ENCODE measurements at places on chromosomes 5 and 9.

- DNase-seq, result no peak
Measured at GRCh38 chr5:137498301-137498735, 808 bp downstream of the SPOCK1 start.

DNA sequence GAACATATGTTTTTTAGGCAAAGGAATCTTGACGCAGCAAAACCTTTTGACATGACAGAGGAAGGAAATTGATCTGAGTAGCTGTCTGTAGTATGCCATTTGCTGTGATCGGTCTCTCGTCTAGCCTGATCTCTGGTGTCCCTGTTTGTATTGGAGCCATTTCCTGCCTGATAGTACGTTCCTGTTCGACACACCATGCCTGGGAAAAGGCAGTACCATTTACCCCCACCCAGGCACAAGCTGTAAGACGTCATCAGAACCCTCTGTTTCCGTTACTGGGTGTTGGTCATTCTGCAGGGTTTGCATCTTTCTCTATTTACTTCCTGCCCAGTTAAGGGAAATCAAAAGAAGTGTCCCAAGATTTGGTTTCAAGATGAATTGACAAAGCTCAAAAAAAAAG is 129.7 kb downstream of the CEMIP2 start:
- no peak for DNase-seq

GRCh38 chr9:14051419-14051818 is 262.5 kb downstream of the NFIB start:
- DNase-seq, result no peak

- no peak for DNase-seq
Measured at GRCh38 chr9:7415836-7416235, 383.7 kb downstream of the DMAC1 start.

GRCh38 chr5:115831163-115831768 is 10.1 kb downstream of the ATG12 start:
- DNase-seq, result no peak

GRCh38 chr9:136742591-136743391 is at the start of gene LCN10:
Gene LCN10 (minus strand): TSS chr9:136742940. CDS start chr9:136742903, 37 bp downstream.
- DNase-seq, result no peak

- DNase-seq, result no peak
Measured at GRCh38 chr5:76571559-76571958, 51.6 kb downstream of the F2RL2 start.

DNA sequence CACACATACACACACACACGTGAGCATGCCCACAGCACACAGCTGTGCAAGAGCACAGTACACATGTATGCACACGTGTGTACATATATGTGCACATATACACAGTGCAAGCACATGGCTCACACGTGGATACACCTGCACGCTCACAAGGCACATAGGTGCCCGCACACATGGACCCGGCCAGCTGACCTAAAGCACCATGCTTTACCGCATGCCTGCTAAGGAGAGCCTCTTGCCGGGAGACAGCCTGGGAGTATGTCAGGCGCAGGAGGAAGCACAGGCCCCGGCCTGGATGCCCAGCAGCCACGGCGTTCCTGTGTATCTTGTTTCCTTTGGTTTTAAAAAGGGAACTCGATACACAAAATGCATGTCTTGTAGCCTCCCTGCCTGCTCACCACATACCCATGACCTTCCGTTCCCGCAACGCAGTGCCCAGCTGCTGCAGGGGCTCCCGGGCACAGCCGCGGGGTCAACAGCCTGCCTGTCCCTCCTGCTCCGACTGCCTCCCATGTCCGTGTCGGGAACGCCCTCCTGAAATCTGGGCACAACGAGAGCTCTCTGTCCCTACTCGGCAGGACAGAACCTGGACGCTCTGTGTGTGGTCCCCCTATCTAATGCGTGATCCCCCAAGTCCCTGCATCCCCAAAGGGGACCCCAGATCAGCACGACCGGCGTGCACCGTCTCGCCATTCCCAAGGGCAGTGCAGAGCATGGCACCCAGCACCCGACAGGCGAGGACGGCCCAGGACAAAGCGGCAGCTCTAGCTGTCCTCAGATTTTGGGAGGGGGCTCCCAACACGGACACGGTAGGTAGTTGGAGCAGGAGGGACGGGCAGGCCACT is 3.6 kb downstream of the SLC12A7 start:
- no peak for DNase-seq

DNA sequence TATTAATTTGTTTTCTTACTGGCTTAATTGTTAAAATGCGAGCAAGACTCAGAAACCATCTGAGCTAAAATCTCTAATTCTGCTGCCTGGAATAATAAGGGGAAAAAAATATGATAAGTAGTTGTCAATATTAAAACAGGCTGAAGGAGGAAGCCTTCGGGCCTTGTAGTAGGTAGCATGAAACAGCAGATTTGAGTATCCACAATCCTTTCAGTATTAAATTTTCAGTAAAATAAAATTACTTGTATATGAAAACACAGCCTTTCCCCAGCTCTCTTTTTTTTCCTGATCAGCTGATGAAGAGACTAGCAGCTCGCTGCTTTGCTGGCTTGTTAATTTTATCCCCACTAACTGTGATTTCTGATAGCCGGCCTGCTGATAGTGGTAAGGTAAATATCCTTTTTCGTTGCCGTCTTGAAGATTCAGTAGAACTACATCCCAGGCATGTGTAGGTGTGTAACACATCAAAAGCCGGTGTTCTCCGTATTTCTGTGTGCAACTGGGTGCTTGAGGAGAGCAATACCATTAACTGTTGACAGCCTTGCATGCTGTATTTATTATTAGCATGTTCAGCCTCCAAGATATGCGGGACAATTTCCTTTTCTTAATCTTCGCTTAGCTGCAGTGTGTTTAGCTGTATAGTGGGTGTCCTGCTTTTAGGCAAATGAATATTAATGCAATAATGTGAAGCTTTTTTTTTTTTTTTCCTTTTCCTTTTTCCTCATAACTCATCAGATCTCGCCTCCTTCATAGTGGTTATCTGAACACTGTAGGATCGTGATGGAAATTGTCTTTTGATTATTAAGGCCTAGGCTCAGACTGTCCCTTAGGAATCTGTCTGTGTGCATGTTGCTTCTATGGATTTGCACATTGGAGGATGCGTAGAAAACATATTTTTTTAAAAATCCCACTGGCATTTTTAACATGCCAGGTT is 144.6 kb downstream of the SMARCA2 start:
- no peak for DNase-seq

GRCh38 chr9:113391917-113392316 is 9.2 kb downstream of the ALAD start:
- DNase-seq, result no peak

DNA sequence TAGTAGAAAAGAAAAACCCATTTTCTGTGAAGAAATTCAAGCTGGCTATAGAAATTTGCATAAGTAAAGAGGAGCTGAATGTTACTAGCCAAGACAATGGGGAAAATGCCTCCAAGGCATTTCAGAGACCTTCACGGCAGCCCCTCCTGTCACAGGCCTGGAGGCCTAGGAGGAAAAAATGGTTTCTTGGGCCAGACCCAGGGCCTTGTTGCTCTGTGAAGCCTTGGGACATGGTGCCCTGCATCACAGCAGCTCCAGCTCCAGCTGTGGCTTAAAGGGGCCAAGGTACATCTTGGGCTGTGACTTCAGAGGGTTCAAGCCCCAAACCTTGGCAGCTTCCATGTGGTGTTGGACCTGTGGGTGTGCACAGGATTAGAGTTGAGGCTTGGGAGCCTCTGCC is 130.0 kb upstream of the DMRTA1 start:
- no peak for DNase-seq

GRCh38 chr9:136560586-136560985 is 14.7 kb upstream of the NOTCH1 start:
- no peak for DNase-seq

DNA sequence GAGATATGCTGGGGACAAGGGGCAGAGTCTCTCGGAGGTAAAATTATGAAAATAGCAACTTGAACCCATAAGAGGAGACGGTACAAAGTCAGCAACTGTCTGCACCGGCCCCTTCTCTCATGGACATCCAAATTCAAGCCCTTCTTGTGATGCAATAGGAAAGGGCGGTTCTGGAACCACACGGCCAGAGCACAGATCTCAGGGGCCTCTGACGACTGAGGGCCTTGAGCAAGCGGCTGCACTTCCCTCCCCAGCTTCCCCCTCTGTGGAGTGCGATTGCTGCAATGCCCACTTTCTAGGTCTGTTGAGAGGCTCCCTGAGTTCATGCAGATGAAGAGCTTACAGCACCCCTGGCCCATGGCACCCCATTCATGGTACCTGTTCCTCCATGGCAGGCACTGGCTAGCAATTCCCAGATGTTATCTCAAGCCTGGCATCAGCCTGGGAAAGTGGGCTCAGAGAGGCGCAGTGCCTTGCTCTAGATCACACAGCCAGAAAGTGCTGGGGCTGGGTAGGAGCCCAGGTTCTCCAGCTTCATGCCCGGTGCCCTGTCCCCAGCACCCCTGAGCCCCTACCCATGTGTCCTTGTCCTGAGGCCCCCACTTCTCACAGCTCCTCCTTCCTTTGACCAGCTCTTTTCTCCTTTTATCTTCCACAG is 17.7 kb upstream of the CPLX2 start:
- DNase-seq, result no peak

- DNase-seq, result no peak
Measured at GRCh38 chr9:71663931-71664459, 104.3 kb downstream of the CEMIP2 start.

GRCh38 chr5:133480866-133481265 is 131.5 kb downstream of the FSTL4 start:
- no peak for DNase-seq

DNA sequence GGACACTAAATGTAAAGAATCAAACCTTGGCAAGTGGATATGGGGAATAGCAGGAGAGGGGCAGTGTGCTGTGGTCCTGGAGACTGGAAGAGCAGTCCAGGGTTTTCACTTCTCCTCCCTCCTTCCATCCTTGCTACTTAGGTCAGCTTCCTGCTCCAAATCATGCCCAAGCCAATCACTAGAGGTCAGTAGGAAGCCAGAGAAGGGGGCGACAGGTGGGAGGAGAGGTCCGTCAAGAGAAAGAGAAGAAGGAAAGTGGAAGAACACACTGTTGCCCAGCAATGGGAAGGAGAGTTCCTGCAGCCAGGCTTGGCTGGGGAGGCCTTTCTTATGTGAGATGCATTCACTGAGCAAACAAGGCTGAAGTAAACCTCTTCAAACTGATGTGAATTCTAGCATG is 289.6 kb downstream of the DTWD2 start:
- no peak for DNase-seq

- no peak for DNase-seq
Measured at GRCh38 chr9:36030871-36031270, 5.8 kb upstream of the RECK start.

DNA sequence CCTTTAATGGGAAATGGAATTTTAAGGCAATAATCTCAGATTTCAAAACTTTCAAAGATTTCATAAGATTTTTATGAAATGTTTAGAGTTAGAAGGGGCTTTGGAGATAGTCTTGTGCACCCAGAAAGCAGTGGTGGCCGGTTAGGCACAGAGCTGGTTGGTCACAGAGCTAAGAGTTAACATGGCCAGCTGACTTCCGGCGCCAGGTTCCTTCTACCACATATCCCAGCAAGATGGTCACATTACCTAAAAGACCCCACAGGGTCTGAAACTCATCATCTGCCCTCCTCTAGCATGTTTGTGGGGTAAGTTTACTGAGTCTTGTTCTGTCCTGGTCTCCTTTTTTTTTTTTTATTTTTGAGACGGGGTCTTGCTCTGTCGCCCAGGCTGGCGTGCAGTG is 19.3 kb downstream of the QRFP start:
- no peak for DNase-seq

DNA sequence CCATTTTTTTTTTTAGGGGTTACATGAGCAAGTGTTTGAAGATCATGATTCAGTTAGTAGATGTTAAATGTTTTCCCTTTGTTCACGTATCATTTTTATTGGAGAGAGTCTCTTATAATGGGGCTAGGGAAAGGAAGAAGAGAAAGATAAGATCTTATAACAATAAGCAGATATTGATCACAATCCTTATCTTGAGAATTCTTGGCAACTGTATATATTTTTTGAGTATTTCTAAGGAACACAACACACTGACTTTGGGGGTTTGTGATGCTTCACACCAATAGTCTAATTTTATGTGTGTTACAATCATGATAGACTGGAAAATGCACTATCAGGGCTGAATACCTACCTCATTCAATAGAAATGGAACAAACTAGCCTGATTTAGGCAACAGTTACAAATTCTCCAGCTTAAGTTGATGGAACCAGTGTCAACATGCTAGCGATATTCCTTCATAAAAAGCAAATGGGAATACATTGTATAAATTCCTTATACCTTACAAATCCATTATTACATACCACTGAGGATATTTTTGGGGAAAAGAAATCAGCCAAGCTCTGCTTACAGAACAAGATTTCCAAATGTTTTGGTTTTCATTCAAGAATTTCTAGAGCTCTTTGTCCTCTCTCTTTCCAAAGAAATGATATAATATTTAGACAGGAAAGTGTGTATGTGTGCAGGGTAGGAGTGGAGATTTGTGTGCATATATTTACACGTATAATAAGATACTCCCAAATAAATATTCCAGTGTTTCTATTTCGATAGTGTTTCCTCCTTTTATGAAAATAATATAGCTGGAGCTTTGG is 41.5 kb downstream of the SVEP1 start:
- no peak for DNase-seq

- DNase-seq, result no peak
Measured at GRCh38 chr9:131923132-131923671, 156.5 kb downstream of the MED27 start.

DNA sequence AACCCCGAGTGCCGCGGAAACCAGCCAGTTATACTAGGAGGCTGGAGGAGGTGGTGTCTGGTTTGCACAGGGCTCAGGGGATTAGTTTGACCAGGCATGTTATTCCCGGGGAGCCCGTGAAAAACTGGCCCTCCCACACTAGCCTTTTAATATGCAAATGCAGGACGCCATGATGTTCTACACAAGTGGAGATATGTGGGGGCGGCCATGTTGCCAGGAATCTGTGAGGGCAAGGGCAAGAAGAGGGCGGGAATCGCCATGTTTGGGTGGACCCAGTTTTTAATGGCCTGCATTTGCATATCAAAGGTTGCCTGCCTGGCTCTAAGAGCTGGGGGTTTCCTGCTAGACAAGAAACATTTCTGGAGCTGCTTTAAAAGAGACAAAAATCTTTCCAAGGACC is 940.7 kb downstream of the CDH18 start:
- DNase-seq, result no peak

DNA sequence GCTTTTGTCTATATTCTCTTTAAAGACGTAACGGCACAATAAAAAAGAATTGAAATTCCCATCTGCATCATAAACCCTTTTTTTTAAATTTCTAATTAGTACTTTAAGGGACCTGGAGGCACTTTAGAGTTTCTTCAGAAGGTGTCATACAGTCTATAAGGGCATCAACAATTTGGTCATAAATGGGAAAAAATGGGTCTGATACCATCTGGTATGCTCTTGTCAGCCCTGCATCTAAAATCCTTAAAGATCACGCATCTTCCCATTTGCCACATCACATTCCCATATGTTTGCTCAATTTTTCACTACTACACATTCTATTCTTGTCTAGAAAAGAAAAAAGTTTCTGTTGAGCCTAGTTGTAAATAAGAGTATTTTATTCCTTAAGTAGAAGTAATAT is 53.8 kb downstream of the COX7C start:
- no peak for DNase-seq

DNA sequence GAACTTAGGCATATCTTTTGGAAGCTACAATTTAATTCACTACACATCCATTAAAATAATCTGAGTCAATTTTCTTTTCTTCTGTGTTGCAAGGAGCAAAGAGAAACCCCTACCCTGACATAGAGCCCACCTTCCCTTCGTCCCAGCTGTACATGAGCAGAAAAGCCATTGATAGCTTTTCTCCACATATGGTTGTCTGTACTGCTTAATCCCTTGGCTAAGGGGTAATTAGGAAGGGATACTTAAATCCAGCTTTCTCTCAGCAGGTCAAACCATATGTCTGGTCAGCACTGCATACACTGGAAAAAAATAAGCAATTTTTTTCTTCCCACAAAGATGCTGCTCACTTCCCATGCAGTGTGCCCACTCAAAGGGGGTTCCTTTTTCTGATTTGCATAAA is 94.7 kb upstream of the RAD23B start:
- no peak for DNase-seq

Measured in activated CD4-positive, CD25-positive, alpha-beta regulatory T cell (primary cell).